Activated effector memory CD4-positive, alpha-beta T cell treated with Interleukin-2 at 50 U/mL for 16 hours (primary cell): ENCODE measurements at places on chromosomes 12 and 14.

DNA sequence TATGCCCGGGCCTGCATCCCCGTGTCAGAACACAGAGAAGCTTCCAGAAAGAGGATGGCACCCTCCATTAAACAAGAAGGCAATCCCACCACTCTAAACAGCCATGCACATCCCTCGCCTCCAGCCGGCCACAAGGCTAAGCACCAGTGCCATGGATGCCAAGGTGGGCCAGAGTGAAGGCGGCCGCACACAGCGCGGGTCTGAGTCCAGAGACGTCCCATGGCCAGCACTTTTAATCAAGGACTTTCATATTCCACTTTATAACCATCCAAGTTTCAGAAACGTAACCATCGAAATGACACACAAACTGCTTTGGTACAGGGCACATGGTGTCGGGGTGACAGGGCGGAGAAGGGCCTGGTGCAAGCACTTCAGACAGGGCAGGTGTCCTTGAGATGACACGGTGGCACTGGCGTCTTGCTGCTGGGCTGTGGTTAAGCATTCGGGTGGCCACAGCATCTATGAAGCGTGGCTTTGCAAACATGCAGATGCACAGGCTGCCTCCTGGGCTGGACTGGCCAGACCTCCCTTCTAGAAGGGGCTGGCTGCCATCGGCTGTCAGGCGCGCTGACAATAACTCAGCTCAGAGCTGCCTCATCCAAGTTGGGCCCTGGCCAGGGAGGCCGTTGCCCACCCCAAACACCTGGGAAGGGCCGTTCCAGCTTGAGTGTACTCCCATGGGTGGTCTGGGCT, 117.2 kb downstream of the RFLNA start:
- DNase-seq: no peak

- DNase-seq: no peak
These were observed 19.0 kb upstream of the C14orf180 start for GRCh38 chr14:104560586-104560945.

GRCh38 chr14:82778008-82778590, 1244.4 kb upstream of the SEL1L start:
- no peak for DNase-seq

GRCh38 chr12:40078266-40078665, 27.6 kb downstream of the SLC2A13 start:
- DNase-seq: no peak

DNA sequence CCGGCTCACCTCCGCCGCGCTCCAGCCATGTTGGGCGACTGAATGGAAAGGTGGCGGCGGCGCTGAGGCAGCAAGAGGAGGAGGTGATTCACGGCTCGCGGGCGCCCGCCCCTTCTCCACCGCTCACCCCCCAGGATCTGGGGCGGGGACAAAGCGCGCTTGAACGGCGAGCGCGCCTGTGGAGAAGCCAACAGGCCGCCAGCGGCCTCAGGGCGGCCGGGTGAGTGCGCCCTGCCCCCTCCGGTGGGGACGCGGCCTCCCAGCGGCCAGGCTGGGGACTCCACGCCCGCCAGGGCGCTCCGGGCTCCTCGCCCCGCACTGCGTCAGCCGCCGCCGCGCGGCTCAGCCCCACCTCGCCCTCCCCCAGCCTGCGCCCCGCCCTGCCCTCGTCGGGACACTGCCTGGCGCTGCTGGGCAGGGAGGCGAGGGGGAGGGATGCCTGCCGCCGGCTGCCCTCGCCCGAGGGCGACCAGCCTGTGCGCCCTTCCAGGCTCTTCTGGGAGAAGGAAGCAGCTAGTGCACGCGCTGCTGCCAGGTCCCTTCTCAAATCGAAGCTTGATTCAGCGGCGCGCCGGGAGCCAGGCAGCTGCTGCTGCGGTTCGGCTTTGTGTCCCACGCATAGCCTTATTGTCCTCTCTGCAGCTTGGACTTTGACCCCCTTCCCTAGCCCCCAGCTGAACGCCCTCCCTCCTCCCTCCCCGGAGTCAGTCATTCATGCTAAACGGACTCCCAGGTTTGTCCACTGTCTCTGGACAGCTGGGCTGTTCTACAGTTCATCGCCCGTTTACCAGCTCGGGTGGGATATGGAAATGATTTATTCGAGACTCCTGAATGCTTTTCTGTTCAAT, at the start of gene KIF21A:
TSS of gene KIF21A (minus strand) at position 40 of the 848 bp plus-strand sequence. CDS start 150 bp downstream, outside the sequence.
- peak; percentile 89 for DNase-seq

DNA sequence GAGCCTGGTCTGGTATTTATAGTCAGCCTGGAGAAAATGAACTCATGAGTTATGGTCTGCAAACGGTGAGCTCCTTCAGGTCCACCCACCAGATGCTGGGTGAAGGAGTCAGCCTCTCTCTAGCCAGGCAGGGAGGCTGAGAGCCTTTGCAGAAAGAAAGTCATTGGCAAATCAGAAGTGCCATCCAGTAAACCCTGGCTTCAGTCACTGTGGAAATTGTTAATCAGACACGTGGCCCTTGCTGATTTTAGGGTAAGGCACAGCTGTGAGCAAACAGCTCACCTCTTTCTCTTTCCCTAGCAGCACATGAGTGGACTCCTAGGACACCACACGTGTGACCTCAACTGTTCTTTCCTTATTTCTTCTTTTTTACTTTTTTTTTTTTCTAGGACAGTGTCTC, 44.9 kb downstream of the CHST11 start:
- no peak for DNase-seq

DNA sequence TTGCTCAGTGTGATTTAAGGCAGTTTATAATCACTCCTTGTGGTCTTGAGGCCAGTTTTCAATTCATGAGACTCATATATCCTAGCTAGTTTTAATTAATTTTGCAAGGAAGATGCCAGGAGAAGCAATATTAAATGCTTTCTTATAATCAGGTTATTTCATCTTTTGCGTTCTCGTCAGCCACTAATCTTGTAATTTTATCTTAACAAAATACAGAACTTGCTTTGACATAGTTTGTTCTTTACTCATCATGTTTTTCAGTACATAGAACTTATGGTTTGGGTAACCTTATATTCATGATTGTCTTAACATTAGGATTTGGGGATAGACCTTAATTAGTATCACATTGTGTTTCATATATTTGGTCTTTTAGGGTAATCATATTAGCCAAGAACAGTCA, 76.0 kb downstream of the LIN52 start:
- DNase-seq: no peak

DNA sequence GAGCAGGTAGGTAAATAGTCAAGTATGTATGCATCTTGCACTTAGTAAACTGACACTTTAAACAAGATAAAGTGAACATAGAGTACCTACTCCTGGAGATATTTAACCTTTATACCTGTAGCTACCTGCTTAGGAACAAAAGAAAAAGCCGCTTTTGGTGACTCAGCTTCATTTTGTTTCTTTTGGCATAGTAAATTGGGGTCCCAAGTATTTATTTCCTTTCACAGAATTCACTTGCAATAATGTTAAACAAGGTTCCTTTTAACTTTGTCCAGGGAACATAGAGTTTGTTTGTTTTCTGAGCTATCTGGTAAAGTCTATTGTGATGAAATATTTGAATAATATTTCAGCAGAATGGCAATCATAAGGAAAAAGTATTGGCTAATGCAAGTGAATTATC, 20.0 kb downstream of the SLCO1B3 start:
- no peak for DNase-seq

DNA sequence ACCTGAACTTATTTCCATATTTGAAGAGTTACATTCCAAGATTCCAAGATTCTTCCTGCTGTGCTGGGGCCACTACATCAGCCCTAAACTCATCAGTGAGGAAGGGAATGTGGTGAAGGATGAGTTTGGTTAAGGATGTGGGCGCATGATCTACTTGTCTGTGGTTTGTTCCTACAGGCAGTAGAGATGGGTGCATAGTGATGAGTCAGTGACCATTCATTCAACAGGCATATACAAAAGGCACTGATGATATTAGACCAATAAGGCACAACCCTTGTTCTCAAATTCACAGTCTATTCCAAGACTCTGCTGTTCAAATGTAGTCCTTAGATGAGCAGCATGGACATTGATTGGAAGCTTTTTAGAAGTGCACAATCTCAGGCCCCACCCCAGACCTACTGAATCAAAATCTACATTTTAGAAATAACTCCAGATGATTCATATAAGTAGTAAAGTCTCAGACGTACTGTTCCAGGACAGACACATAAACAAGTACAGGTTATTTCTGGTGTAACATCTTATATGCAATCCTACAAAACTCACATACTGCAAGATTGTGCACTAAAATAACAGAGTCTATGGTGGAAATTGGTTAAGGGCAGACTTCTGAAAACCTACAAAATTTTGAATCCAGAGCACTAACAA, 47.7 kb upstream of the MAP3K9 start:
- DNase-seq: no peak

- DNase-seq: peak; percentile 9
These were observed at the start of gene CLMN for GRCh38 chr14:95319312-95320077. CLMN (minus strand) TSS chr14:95319908; CDS start chr14:95319792, 116 bp downstream.

DNA sequence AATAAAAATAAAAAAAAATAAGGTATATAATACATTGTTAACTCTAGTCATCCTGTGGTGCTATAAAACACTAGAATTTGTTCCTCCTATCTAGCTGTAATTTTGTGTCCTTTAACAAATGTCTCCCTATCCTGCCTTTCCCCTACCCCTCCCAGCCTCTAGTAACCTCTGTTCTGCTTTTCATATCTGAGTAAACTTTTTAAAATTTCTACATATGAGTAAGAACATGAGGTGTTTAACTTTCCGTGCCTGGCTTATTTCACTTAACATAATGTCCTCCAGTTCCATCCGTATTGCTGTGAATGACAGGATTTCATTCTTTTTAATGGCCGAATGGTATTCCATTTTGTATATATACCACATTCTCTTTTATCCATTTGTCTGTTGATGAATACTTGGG, 71.3 kb upstream of the GNG2 start:
- no peak for DNase-seq
